ENCODE measurements at places on chromosomes 16 and 17. TPM values are rescaled to one million over a fixed set of nuclear protein-coding genes. Genes with fewer than 3 reads are reported as not detected.

TBC1D3G gene
- not detected for total RNA-seq

NPB gene
- total RNA-seq = 0.21 TPM

NTN3 gene
- total RNA-seq = 0.18 TPM

ZG16 gene
- total RNA-seq = not detected

PPP1R27 gene
- total RNA-seq = 0.31 TPM

HBZ gene
- total RNA-seq = not detected

DNA sequence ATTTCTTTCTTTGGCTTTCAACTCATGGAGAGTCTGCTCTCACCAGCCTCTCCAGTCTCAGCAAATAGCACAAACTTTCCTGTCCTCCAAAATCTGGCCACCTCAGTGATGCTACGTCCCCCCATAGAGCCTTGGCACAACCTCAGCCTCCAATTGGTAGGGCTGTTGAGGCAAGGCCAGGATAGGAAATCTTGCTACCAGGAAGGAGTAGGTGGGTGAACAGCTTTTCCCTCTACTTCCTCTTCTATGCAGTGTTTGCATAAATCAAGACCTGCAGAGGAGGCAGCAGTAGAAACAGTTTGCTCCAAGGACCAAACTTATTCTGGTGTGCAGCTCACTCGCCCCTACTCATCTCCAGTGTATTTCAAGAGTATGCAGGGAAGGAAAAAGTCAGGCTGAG lies 701 bp upstream of the DPEP2 start:
- H3K27me3 ChIP-seq = no peaks in the 10 kb centered on the region
- no peak overlapping the region for H3K4me3 ChIP-seq
- H3K4me1 ChIP-seq = peaks cover 5% of the 10 kb centered on the region
- DNase-seq = no peak
- H3K27ac ChIP-seq = peak overlapping the region; percentile 54

GRCh38 chr17:82297280-82297713 lies 20.1 kb downstream of the CD7 start:
- DNase-seq = peak; percentile 67
- peaks cover 12% of the 10 kb centered on the region for H3K4me1 ChIP-seq
- peak overlapping the region; percentile 79 for H3K27ac ChIP-seq
- H3K4me3 ChIP-seq = peak overlapping the region; percentile 31
- no peaks in the 10 kb centered on the region for H3K36me3 ChIP-seq

- no peak overlapping the region for H3K4me3 ChIP-seq
- no peaks in the 10 kb centered on the region for H3K4me1 ChIP-seq
- H3K27me3 ChIP-seq = no peaks in the 10 kb centered on the region
- no peaks in the 10 kb centered on the region for H3K36me3 ChIP-seq
These were observed 852.1 kb downstream of the CDH11 start for GRCh38 chr16:64269756-64270155.

- H3K27me3 ChIP-seq = no peaks in the 10 kb centered on the region
- H3K4me3 ChIP-seq = no peak overlapping the region
- no peaks in the 10 kb centered on the region for H3K36me3 ChIP-seq
- H3K27ac ChIP-seq = no peak overlapping the region
- DNase-seq = no peak
- H3K4me1 ChIP-seq = peaks cover 17% of the 10 kb centered on the region
These were observed 236.4 kb downstream of the PRKCA start for GRCh38 chr17:66538776-66539175.

DNA sequence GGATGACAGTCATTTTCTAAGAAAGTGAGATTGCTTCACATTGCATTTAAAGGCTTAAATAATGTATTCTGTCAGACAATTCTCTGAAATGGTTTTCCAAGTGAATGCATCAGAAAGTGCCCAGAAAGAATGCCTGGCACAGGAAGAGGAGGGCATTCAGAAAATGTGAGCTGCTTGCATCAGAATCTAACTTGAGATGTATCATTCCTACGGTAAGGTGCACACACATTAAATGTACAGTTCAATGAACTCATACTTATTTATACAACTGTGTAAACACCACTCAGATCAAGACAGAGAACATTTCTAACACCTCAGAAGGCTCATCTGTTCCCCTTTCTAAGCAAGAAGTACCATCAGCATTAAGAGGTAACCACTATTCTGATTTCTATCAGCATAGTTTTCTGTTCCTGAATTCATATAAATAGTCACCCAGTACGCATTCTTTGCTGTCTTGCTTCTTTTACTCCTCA lies 638.0 kb downstream of the MAF start:
- H3K4me1 ChIP-seq = no peaks in the 10 kb centered on the region
- H3K27ac ChIP-seq = no peak overlapping the region
- H3K4me3 ChIP-seq = no peak overlapping the region
- H3K27me3 ChIP-seq = no peaks in the 10 kb centered on the region
- no peaks in the 10 kb centered on the region for H3K36me3 ChIP-seq
- no peak for DNase-seq

DNA sequence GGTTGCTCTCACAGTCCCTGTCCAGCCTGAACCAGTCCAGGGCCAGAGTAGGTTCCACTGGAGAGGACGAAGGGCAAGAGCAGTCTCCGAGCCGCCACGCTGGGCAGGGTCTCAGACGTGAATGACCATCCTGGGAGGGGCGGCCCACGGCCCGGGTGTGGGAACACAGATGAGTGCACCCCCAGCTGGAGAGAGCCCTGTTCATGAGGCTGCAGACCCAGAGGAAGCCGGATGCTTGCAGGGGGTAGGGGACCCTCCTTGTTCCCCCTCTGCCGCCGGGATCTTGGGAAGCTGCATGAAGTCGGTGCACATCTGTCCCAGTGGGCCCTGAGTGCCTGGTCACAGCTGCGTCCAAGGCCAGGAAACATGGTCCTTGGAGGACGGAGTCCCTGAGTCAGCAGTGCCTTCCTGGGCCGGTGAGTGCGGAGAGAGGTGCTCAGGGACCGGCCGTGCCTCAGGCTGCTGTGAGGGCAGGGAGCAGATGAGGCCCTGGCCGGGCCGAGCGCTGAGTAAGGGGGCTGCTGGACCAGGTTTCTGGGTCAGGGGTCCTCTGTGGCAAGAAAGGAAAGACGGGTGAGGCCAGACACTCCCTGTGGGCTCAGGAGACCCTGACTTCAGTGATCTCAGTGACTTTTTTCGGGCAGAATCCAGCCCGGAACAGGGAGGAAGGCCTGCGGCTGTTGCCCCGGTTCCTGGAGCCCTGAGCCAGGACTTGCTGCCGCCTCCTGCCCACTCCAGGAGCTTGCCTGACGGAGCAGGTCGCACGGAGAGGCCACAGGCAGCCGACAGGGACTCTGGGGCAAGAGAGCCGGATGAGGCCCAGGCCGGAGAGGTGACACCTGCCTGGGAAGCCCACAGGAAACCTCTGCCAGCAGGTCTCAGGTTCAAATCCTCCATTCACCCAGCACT lies 45.8 kb downstream of the ACTG1 start:
- no peak overlapping the region for H3K27ac ChIP-seq
- peaks cover 29% of the 10 kb centered on the region for H3K36me3 ChIP-seq
- H3K27me3 ChIP-seq = no peaks in the 10 kb centered on the region
- no peak overlapping the region for H3K4me3 ChIP-seq

- no peaks in the 10 kb centered on the region for H3K27me3 ChIP-seq
- H3K27ac ChIP-seq = no peak overlapping the region
- no peak for DNase-seq
- no peak overlapping the region for H3K4me3 ChIP-seq
These were observed 28.5 kb downstream of the FTO start for GRCh38 chr16:53732296-53732929.

DNA sequence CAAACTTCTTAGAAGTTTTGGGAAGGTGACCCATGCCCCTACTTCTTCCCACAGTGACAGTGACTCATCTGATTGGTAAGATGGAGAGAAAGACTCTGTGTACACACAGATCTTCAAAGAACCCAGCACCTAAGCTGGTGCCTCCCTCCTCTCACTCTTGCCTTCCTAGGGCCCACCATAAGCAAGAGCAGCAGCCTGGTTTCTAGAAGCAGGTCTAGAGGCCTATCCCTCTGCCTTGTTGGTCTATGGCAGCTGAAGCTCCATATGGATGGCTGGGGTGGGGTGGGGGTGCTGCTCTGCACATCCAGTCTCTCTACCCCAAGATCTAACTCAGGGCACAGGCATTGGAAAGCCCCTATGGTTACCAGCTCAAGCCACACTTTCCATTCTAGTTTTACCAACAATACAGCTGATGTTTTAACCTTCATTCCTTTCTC lies 47.5 kb downstream of the STAT3 start:
- H3K4me3 ChIP-seq = no peak overlapping the region
- peaks cover 1% of the 10 kb centered on the region for H3K36me3 ChIP-seq

- no peaks in the 10 kb centered on the region for H3K4me1 ChIP-seq
- no peak overlapping the region for H3K27ac ChIP-seq
- H3K27me3 ChIP-seq = peaks cover 98% of the 10 kb centered on the region
- no peak for DNase-seq
These were observed 1.7 kb downstream of the HOXB1 start for GRCh38 chr17:48528936-48529682.

DNA sequence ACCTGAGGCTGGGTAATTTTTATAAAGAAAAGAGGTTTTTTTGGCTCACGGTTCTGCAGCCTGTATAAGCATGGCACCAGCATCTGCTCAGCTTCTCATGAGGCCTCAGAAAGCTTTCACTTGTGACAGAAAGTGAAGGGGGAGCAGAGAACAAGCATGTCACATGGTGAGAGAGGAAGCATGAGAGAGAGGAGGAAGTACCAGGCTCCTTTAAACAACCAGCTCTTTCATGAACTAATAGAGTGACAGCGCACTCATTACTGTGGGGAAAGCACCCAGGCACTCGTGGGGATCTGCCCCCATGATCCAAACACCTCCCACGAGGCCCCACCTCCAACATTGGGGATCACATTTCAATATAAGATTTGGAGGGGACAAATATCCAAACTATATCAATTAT lies 86.8 kb downstream of the USP32 start:
- H3K27ac ChIP-seq = no peak overlapping the region
- H3K4me1 ChIP-seq = no peaks in the 10 kb centered on the region
- no peaks in the 10 kb centered on the region for H3K36me3 ChIP-seq
- no peak overlapping the region for H3K4me3 ChIP-seq
- H3K27me3 ChIP-seq = no peaks in the 10 kb centered on the region

GRCh38 chr16:85984231-85984880 lies 85.4 kb downstream of the IRF8 start:
- no peak for DNase-seq
- H3K27me3 ChIP-seq = peaks cover 60% of the 10 kb centered on the region
- no peak overlapping the region for H3K27ac ChIP-seq
- H3K36me3 ChIP-seq = no peaks in the 10 kb centered on the region
- no peaks in the 10 kb centered on the region for H3K4me1 ChIP-seq
- no peak overlapping the region for H3K4me3 ChIP-seq

DNA sequence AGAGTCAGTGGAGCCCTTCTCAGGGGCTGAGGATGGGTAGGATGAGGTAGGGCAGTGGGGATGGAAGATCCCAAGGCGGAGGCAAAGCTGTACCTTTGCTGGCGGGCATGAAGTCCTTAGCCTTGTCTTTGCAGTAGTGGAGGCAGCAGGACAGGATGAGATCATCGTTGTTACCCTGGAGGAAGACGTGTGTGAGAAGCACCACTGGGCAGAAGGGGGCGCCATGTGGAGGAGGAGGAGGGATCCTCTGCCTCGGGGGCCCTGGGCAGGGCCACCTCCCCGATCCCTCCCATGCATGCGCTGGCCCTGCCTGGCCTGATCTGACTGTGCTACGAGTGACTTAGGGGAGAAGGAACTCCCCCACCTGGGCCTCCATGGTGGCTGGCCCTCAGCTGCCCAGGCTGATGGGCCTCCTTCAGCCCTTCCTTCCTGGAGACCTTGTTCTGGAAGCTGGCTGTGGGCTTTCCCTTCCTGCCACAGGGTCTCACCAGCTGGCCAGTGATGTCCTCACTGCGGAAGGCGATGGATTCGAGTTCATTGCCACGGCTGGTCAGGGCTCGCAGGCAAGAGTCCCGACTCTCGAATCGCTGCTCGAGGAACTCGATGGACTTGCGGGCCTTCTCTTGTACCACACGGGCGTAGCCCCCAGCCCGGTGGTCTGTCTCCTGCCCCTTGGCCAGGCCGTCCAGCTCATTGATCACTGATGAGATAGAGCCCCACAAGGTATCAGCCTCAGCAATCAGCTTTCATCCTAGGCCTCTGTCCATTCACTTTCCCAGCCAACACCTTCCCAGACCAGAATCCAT lies 10.3 kb downstream of the HIC1 start:
- H3K4me3 ChIP-seq = no peak overlapping the region
- peaks cover 35% of the 10 kb centered on the region for H3K4me1 ChIP-seq
- peaks cover 5% of the 10 kb centered on the region for H3K36me3 ChIP-seq
- DNase-seq = peak; percentile 71
- H3K27me3 ChIP-seq = no peaks in the 10 kb centered on the region
- peak overlapping the region; percentile 91 for H3K27ac ChIP-seq

All from heart right ventricle (tissue), 16 donors.